NCI-H1436 treated with DMSO at 0.1 percent for 48 hours (cell line): ENCODE measurements at places on chromosomes 2 and 18.

- DNase-seq, result no peak
These were observed 140.7 kb upstream of the THUMPD2 start for GRCh38 chr2:39919511-39920306.

DNA sequence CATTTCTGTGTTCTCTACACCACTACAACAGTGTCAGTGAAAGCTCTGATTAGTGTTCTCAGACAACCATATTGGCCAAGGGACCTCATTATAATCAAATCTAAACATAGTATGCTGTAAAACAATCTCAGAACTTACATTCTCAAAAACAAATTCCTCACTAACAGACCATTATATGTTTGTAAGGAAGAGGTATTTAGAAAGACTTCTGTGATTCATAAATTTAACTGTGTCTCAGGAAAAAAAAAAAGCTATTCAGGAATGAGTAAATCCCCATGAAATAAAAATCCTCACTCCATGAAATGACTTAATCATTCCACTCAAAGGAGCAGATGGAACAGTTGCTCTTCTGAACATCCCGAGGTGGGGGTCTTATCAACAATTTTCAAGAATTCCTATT is 413.0 kb downstream of the CDH2 start:
- DNase-seq, result no peak

- DNase-seq, result no peak
These were observed 177.8 kb downstream of the KIAA1328 start for GRCh38 chr18:37006742-37007141.

DNA sequence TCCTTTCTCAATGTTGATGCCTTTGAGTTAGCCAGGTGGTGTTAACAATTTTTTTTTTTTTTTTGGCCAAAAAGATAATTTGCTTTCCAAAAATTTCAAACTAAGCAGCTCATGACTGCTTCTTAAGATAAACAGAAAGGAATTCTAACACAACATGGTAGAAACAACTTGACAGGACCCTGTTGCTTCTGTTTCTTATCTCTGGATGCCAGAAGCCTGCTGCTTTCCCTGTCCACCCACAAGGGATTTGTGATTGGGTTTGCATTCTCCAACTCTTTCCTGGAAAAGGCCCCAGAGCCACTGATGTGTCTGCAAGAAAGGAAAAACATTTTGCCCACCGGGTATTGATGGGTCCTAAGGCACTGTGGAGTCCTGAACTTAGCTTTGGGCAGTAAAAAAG is 217.2 kb upstream of the PKDCC start:
- no peak for DNase-seq

DNA sequence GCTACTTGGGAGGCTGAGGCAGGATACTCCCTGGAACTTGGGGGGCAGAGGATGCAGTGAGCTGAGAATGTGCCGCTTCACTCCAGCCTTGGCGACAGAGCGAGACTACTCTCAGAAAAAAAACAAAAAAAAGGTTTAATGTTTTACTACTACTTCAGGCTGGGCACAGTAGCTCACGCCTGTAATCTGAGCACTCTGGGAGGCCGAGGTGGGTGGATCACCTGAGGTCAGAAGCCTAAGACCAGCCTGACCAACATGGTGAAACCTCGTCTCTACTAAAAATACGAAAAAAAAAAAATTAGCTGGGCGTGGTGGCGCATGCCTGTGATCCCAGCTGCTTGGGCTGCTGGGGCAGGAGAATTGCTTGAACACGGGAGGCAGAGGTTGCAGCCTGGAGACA is 75.7 kb upstream of the ATIC start:
- DNase-seq, result no peak

DNA sequence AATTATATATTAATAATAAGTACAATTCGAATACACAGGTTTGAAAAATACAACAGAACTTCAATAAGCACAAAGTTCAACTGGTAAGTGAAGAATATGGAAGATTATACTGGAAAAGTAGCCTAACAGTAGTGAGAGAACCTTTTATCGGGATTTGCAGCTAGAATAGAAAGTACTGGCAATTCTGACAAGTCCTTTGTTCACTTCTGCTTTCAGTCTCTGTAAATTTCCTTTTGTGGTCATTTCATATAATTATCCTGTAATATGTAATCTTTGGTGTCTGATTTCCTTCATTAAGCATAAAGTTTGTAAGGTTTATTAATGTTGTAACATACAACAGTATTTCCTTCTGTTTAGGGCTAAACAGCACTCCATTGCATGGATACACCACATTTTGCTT is 67.2 kb downstream of the CUL3 start:
- no peak for DNase-seq

GRCh38 chr2:203591642-203592041 is 56.5 kb upstream of the RAPH1 start:
- no peak for DNase-seq

GRCh38 chr2:73228631-73229030 is 4.4 kb downstream of the PRADC1 start:
- DNase-seq, result no peak

DNA sequence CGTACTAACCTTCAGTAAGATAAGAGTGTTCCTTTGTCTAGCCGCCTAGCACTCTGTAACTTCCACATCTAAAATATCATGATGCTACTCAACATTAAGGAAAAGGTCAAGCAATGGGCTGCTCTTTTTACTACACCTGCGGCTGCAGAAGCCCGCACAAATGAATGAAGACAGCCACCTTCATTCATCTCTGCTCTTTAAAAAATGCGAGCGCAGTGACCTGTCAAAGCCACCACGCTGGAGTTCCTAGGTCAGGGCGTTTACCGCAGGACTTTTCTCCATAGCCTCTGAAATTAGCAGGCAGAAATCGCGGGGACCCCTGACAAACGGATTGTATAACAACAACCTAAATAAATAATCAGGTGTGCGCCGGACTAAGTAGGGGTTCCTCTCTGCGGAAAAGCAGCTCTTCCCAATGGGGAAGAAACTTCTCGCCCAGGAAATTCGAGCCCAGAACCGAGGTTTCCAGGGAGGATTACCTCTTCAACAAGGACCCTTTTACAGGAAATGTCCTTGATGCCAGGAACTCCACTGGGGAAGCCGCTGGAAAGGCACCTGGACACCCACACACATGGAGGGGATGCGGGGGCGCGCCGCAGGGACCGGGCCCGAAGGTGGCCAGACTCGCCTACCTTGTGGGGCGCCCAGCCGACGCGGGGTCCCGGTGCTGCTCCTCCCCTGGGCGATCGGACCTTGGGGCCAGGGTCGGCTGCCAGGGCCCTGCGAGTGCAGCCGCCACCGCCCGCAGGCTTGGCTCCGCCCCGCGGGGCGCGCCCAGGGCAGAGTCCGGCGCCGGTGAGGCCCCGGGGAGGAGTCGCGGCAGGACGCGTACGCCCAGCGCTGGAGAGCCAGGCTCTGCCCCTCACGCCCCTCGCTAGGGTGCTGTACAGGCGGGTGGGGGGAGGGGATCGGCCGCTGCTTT is at the start of gene CCDC68:
Gene CCDC68 (minus strand): TSS at position 758 of the 922 bp plus-strand sequence. CDS start 16,670 bp downstream, outside the sequence.
- DNase-seq, result no peak

GRCh38 chr2:191064590-191064989 is 50.6 kb upstream of the STAT1 start:
- DNase-seq, result no peak

GRCh38 chr2:40454321-40454720 is 2.4 kb upstream of the SLC8A1 start:
- no peak for DNase-seq

GRCh38 chr18:36532394-36532793 is 234.9 kb downstream of the FHOD3 start:
- no peak for DNase-seq

DNA sequence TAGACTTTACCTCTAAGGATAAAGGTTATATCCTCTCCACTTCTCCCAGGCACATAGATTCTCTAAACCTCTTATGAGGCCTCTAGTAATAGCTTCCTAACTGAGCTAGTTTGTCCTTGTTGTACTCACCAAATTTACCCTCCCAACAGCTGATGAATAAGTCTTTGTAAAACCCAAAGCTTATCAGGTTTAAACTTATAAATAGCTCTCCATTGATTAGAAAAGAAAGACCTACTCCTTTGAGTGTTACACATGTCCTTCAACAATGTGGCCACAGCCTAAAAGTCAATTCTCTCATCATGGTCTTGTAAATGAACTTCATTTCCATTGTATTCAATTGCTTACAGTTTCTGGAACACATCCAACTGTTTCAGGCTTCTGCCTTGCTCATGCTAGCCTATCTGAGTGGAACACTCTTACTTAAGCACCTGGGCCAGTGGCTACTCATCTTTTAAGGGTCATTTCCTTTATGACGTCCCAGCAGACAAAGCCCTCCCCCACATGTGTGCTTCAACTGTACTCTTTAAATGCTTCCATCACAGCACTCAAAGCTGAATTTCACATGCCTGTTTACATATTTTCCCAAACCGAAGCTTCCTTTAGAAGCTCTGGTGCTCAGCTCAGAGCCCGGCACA is 131.6 kb downstream of the CDH2 start:
- DNase-seq, result no peak

- DNase-seq, result peak; percentile 5
These were observed 873 bp upstream of the SH3RF3 start for GRCh38 chr2:109128048-109128615.

DNA sequence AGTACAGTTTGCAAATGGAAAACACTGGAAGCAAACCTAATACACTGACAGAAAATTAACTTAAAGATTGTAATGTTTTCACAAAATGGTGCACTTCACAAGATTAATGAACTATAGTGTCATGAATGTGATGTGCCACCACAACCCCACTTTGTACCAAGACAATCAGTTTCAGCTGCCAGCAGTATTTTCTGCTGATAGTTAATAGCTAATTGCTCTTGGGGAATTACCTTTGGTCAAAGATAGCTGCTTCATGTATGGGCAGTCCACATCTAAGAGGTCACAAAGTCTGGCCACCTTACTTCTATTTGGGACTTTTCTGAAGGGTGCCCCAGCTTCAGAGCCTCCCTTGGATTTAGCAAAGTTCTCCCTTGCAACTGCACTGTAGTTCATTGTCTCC is 254.0 kb downstream of the CALCRL start:
- no peak for DNase-seq

GRCh38 chr2:98583276-98583675 is 25.0 kb downstream of the COA5 start:
- DNase-seq, result no peak

- DNase-seq, result no peak
These were observed 167.5 kb downstream of the DYSF start for GRCh38 chr2:71620851-71621251.

DNA sequence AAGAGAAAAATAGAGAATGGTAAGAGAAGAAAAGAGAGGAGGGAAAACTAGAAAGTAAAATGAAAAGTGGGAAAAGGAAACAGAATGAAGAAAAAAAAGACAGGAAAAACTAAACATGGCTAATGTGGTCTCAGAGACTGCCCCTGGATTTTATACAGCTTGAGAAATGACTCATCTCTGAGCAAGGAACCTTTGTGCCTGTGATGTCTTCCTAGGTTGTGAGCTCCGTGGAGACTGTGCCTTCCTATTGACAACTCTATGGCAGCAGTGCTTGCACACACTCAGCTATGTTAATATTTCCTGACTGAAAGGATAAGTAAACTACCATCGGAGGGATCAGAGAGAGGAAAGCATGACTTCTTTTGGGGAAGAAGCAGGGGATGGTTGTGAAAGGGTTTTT is 203.8 kb downstream of the RDH14 start:
- DNase-seq, result no peak

DNA sequence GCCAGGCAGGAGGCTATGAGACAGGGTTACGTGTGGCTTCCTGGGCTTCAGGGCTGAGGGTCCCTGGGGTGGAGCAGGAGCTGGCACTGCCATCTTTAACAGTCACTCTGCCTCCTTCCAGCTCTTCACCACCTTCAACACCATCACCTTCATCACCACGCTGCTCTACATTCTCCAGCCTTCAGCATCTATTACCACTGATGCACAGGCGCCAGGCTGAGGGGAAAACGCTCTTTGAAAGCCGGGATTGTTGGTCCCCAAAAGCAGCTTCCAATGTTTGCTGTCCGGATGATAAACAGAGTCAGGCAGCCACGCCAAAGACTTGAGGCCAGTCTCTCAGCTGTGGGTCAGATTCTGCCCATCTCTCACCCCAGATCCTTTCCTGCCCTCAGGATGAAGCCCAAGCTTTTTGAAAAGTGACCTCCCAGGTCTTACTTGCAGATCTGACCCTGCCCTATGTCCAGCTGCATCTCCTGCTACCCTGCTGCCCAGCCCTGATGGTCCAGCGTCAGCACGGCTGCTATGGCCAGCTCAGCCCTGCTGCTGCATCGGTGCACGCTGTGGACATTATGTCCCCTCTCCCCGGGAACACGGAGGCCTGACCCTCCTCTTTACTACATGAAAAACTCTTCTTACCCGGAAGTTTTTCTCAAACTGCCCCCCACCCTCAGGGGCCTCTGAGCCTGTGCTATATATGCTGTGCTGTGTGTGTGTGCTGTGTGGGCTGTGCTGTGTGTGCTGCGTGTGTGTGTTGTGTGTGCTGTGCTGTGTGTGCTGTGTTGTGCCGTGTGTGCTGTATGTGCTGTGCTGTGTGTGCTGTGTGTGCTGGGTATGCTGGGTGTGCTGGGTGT is 31.2 kb upstream of the MAL start:
- DNase-seq, result no peak

DNA sequence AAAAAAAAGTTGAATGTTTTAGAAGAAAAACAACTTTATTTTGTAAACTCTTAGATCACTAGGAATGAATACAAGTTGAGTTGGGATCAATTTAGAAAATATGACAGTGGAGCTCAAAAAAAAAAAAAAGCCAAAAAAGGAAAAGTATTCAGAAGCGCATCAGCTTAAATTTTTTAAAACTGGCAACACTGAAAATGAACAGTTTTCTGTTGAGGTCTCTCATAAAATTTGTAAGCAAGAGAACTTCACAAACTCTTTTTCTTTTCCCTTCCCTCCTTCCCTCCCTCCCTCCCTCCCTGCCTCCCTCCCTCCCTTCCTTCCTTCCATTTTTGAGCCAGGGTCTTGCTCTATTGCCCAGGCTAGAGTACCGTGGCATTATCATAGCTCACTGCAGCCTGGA is 143.9 kb downstream of the B3GNT2 start:
- DNase-seq, result no peak

GRCh38 chr2:241039416-241039815 is 41.0 kb downstream of the SNED1 start:
- no peak for DNase-seq

DNA sequence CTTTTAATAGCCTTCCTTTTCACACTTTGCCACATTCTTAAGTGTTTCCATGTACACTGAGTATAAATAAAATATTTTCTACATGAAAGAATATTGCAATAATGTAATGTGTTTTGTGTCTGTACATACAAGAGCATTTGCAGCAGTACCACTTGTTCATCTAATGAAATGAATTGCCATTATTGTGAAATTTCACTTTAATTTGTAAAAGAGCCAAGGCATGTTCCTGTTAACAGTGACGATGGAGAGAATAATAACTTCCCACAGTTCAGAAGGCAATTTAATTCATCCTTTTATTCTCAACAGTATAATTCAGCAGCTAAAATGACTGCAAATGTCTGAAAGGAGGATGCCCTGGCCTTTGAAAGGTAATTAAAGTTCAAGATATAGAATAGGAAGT is 853.9 kb downstream of the LRRTM4 start:
- DNase-seq, result no peak
